ENCODE measurements at places on chromosomes 6 and 20. TPM values are rescaled to one million over a fixed set of nuclear protein-coding genes. Genes with fewer than 3 reads are reported as not detected.

Gene SLC17A9
- 14.0 TPM for total RNA-seq

GRCh38 chr6:16670183-16670582 is 91.1 kb downstream of the ATXN1 start:
- no peak for DNase-seq
- no peaks in the 10 kb centered on the region for H3K27me3 ChIP-seq
- H3K36me3 ChIP-seq, result peaks cover 39% of the 10 kb centered on the region
- H3K27ac ChIP-seq, result peak overlapping the region; percentile 97
- H3K4me3 ChIP-seq, result peak overlapping the region; percentile 70

- no peak overlapping the region for H3K4me3 ChIP-seq
- H3K36me3 ChIP-seq, result no peaks in the 10 kb centered on the region
- no peak for DNase-seq
- H3K27ac ChIP-seq, result no peak overlapping the region
Measured at GRCh38 chr20:57315083-57315975, 14.3 kb upstream of the SPO11 start.

Gene KIZ
- 9.3 TPM for total RNA-seq

DNA sequence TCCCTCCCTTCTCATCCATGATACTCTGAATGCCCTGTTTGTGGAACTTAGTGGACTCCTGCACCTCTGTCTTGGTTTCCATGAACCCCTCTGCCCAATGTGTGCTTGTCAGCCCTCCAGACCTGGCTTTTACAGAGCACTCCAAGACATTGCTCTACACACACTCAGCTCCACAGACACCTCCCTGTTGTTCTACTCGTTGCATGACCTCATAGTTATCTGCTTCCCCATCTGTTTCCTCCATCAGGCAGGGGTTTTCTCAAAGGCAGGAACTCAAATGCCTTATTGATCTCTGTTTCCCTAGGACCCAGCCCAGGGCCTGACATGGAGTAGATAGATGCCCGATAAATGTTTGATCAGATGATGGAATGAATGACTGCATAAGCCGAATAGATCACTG is 13.3 kb downstream of the PLCG1 start:
- H3K4me1 ChIP-seq, result peaks cover 87% of the 10 kb centered on the region
- no peaks in the 10 kb centered on the region for H3K27me3 ChIP-seq
- peak overlapping the region; percentile 76 for H3K4me3 ChIP-seq
- peaks cover 47% of the 10 kb centered on the region for H3K36me3 ChIP-seq
- peak overlapping the region; percentile 94 for H3K27ac ChIP-seq
- DNase-seq, result peak; percentile 82

DNA sequence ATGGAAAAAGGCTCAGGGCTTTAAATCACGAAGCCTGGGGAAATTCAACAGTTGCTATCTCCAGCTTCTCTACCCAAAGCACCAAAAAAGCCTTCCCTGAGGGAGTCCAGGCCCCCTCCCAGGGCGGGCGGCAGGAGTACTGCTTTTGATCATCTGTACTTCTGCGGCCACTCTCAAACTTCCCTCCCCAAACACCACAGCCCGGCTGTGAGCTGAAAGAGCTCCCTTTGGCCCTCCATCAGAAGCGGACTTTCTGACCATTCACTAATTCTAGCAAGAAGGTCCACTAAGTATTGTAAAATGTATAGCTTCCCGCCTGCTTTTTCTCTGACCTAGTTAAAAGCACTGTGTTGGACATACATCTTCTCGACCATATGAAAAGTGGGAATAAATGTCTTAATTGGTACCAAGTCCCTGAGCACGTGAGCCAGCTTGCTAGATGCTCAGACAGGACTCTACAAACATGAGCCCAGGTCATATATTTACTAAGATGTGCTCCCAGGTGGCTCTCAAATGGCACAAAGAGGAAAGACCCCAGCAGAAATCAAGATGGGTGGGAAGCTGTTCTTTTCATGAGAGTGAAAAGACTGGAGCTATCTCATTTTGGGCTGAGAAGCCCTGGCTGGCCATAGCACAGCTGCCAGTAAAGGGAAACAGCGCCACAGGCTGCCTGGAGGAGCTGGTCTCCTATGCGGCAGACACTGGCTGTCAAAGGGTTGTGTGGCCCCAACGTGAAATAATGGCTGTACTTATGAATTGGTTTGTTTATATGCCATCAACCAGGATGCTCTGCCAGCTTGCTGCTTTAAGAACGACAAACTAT is 58.6 kb downstream of the GFOD1 start:
- H3K4me1 ChIP-seq, result peaks cover 68% of the 10 kb centered on the region
- H3K36me3 ChIP-seq, result peaks cover 7% of the 10 kb centered on the region
- peak overlapping the region; percentile 96 for H3K27ac ChIP-seq
- DNase-seq, result no peak
- peak overlapping the region; percentile 71 for H3K4me3 ChIP-seq

Gene COL11A2
- 0.56 TPM for total RNA-seq

DNA sequence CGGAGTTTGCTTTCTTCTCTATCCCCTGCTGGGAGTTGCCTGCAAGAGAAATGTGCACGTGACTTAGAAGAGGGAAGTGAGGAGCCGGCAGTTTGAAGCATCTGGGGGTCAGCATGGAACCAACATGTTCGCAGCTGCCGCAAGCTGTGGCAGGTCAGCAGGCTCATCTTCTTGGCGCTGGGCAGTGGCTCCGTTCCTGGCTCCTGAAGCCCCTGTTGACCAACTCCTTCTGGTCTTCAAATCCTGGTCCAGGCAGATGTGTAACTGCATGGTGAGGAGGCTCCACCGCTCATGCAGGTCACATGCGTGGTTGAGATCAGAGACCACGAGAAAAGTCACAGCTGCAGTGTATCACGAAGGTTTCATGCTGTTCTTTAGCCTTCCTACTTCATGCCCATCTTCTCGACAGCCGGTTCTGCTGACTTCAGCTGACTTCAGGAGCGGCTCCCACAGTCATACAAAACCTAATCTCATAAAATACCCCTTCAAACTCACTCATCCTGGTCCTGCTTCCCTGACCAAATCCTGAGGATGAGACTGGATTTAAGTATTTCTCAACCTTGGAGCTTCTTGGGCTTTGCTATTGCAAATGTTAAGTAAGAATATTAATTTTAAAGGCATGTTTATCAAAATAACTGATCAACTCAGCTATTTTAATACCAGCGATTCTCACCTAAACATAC is 44.9 kb upstream of the BCAS1 start:
- no peak overlapping the region for H3K4me3 ChIP-seq
- no peak overlapping the region for H3K27ac ChIP-seq
- no peaks in the 10 kb centered on the region for H3K4me1 ChIP-seq
- no peak for DNase-seq

GRCh38 chr6:35086636-35087360 is 54.3 kb downstream of the TCP11 start:
- H3K36me3 ChIP-seq, result no peaks in the 10 kb centered on the region
- H3K4me3 ChIP-seq, result no peak overlapping the region
- no peak for DNase-seq
- no peak overlapping the region for H3K27ac ChIP-seq

GRCh38 chr6:137923866-137924653 is 57.0 kb downstream of the TNFAIP3 start:
- no peaks in the 10 kb centered on the region for H3K27me3 ChIP-seq
- H3K4me1 ChIP-seq, result peaks cover 60% of the 10 kb centered on the region
- no peak overlapping the region for H3K4me3 ChIP-seq
- peak; percentile 52 for DNase-seq

Gene OPN5
- not detected for total RNA-seq

GRCh38 chr20:46573788-46574584 is 23.5 kb upstream of the OCSTAMP start:
- H3K27ac ChIP-seq, result no peak overlapping the region
- H3K4me1 ChIP-seq, result peaks cover 8% of the 10 kb centered on the region
- H3K4me3 ChIP-seq, result no peak overlapping the region
- no peak for DNase-seq

Gene GABRR2
- total RNA-seq, result 1.0 TPM

DNA sequence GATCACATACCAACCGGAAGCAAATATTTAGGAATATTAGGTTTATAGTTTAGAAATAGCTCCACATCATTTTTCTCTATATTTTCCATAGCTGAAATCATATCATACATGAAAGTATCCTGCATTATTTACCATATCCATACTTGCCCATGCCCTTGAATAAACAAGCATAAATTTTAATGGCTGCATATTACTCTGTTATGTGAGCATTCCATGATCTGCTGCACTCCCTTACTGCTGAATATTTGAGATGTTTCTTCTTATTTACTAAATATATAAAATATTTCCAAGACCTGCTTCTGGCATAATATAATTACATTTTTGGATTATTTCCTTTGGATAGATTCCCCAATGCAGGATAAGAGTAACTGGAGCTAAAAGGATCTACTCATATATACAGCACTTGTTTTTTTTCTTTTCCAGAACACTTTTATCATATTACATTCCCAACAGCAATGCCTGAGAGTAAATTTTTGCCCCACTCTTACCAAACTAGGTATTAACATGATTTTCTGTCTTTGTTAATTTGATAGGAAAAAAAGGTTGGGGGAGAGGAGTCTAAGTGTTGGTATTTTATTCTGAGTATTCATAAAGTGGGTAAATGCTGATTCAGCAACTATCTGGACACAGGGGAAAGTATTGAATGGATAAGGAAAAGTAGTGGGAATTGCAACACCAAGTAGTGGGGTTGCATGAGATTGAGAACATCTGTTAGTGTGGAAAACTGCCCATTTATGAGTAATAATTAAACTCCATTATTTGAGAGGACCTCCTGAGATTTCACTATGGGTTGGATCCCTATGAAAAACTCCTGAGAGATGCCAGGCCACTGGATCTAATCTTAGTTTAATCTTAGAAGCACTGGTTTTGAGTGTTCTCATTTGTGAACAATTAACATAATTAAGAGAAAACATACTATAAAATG is 76.0 kb downstream of the MAN1A1 start:
- no peak overlapping the region for H3K4me3 ChIP-seq
- peaks cover 48% of the 10 kb centered on the region for H3K36me3 ChIP-seq
- H3K4me1 ChIP-seq, result peaks cover 3% of the 10 kb centered on the region
- H3K27ac ChIP-seq, result no peak overlapping the region
- no peaks in the 10 kb centered on the region for H3K27me3 ChIP-seq

GRCh38 chr20:37808233-37809070 is 94.5 kb upstream of the VSTM2L start:
- peaks cover 13% of the 10 kb centered on the region for H3K36me3 ChIP-seq
- H3K27me3 ChIP-seq, result no peaks in the 10 kb centered on the region
- no peak overlapping the region for H3K4me3 ChIP-seq
- H3K4me1 ChIP-seq, result peaks cover 3% of the 10 kb centered on the region

Gene MEI4
- total RNA-seq, result not detected

Gene PKIG
- total RNA-seq, result 1.7 TPM

- DNase-seq, result no peak
- H3K36me3 ChIP-seq, result no peaks in the 10 kb centered on the region
- H3K27ac ChIP-seq, result no peak overlapping the region
Measured at GRCh38 chr20:30505566-30505965, 751.9 kb upstream of the DEFB115 start.

DNA sequence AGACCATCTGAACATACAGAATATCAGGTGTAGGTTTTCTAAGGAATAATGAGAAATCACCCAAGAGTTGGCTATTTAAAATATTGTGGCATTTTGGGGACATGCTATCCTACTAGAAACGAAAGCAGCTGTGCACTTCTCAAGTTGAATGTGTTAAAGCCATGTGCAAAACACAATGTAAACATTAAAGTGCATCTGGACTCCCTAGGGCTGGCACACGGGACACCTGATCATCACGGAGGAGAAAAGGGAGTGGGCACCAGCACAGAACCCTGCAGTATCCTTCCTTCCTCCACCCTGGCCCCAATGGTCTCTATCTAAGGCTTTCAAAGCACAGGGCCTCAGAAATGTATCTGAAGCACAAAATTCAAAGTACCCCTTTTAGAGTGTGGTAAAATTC is 94.3 kb downstream of the INSM1 start:
- H3K36me3 ChIP-seq, result peaks cover 17% of the 10 kb centered on the region
- no peak for DNase-seq
- peaks cover 29% of the 10 kb centered on the region for H3K4me1 ChIP-seq
- H3K27ac ChIP-seq, result no peak overlapping the region

Gene ENPP4
- total RNA-seq, result 6.0 TPM

Gene CRIP3
- 0.79 TPM for total RNA-seq

GRCh38 chr6:44537306-44538049 is 150.0 kb downstream of the CDC5L start:
- no peak overlapping the region for H3K4me3 ChIP-seq
- no peak for DNase-seq
- no peaks in the 10 kb centered on the region for H3K36me3 ChIP-seq
- no peak overlapping the region for H3K27ac ChIP-seq
- H3K27me3 ChIP-seq, result no peaks in the 10 kb centered on the region

Gene GSTA2
- total RNA-seq, result not detected

Gene STK4
- total RNA-seq, result 143 TPM

DNA sequence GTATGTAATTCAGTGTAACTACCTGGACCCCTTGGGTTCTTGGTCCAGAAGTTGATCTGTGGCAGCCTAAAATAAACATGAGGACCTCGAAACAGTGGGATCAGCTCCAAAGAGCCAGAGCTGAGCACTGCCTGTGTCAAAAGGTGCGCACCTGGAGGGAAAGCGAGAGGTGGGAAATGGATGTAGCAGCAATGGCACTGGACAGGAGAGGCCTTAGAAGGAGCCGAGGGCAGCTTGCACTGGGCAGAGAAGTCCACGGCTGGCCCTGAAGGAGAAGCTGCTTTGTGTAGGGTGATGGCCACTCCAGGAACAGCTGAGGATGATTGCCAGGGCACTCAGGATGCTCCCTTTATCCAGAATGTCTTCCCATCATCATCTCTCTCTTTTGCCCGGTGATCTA is 213.9 kb upstream of the SNX9 start:
- no peak overlapping the region for H3K27ac ChIP-seq
- peaks cover 2% of the 10 kb centered on the region for H3K36me3 ChIP-seq
- DNase-seq, result no peak
- peaks cover 2% of the 10 kb centered on the region for H3K4me1 ChIP-seq
- no peaks in the 10 kb centered on the region for H3K27me3 ChIP-seq

Gene PTPRT
- total RNA-seq, result not detected

Gene CDSN
- total RNA-seq, result not detected

DNA sequence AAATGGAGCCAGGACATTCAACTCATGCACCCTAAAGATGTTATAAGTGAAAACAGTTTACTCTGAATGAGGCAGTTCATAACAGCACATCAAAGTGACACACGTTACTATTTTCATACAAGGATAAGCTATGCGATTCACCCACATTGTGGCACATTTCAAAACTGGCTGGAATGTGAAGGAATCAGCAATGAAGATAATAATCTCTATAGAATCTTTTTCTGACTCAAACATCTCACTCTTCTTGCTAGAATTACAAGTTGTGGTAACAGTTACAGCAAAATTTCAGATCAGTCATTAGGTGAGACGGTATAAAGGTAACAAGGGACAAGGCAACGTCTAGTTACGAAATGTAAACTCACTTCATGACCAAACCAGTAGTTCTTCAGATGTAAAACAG is 17.5 kb downstream of the TMEM244 start:
- no peaks in the 10 kb centered on the region for H3K4me1 ChIP-seq
- no peak overlapping the region for H3K27ac ChIP-seq
- no peak overlapping the region for H3K4me3 ChIP-seq

GRCh38 chr6:27176096-27176495 is 71.4 kb upstream of the PRSS16 start:
- peaks cover 16% of the 10 kb centered on the region for H3K27me3 ChIP-seq
- no peak overlapping the region for H3K27ac ChIP-seq
- no peaks in the 10 kb centered on the region for H3K36me3 ChIP-seq
- no peak for DNase-seq
- peak overlapping the region; percentile 95 for H3K4me3 ChIP-seq

Gene PRDM13
- 0.05 TPM for total RNA-seq
